ENCODE measurements at places on chromosomes 13 and 19.

DNA sequence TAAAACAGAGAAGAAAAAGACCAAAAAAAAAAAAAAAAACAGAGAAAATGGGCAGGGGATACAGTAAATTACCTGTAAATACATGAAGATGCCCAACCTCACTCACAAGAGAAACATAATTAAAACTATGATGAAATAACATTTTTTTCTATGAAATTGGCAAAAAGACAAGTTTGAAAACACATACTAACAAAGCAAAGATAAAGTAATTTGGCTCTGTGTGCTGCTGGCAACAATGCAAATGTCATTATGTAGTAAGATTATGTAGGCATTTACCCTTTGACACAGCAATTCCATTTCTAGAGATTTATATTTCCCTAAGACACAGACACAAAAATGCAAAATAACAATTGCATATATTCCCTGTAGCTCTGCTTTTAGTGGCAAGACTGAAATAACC lies 20.2 kb downstream of the ZC3H13 start:
- DNase-seq = no peak

DNA sequence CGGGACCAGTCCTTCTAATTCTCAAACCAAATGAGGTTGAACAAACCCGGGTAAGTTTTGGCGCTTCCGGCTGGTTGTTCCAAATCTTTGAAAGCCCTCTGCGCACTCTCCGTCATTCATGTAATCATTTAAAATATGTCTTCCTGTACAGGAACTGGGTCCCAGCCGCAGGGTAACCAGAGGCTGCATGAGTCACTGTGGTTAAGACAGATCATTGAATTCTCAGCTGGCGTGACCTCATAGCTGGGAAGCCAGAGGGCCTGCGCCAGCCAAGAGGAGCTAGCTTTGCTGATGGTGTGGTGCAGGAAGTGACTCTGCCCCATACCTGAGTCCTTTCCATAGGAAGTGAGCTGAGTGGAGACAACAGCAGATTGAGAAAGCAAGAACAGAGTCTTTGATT lies 135.2 kb downstream of the TSHZ3 start:
- peak; percentile 94 for DNase-seq

- DNase-seq = peak; percentile 75
These were observed at the start of gene PTGIR for GRCh38 chr19:46624958-46625661. Gene PTGIR (minus strand): TSS chr19:46625089. CDS start chr19:46624225, 864 bp downstream.

- DNase-seq = no peak
These were observed 7.7 kb downstream of the ARHGAP45 start for GRCh38 chr19:1074544-1075283.

- DNase-seq = peak; percentile 51
These were observed 421 bp downstream of the DGKH start for GRCh38 chr13:42048684-42049453.

DNA sequence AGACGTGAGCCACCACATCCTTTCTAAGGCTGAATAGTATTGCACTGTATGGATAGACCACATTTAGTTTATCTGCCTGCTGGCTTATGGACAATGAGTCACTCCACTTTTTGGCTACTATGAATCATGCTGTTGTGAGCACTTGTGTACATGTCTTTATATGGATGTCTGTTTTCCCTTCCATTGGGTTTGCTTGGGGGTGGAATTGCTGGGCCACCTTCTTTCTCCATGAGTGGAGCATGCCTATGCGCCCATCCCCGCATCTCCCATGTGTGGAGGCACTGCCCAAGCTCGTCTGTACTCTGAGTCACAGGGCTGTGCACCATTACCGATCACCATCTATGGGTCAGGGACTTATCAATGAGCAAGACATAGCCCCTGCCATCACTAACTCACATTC lies 127.2 kb upstream of the GJB6 start:
- DNase-seq = peak; percentile 34

GRCh38 chr13:79307866-79308298 lies 98.2 kb downstream of the RBM26 start:
- DNase-seq = no peak

DNA sequence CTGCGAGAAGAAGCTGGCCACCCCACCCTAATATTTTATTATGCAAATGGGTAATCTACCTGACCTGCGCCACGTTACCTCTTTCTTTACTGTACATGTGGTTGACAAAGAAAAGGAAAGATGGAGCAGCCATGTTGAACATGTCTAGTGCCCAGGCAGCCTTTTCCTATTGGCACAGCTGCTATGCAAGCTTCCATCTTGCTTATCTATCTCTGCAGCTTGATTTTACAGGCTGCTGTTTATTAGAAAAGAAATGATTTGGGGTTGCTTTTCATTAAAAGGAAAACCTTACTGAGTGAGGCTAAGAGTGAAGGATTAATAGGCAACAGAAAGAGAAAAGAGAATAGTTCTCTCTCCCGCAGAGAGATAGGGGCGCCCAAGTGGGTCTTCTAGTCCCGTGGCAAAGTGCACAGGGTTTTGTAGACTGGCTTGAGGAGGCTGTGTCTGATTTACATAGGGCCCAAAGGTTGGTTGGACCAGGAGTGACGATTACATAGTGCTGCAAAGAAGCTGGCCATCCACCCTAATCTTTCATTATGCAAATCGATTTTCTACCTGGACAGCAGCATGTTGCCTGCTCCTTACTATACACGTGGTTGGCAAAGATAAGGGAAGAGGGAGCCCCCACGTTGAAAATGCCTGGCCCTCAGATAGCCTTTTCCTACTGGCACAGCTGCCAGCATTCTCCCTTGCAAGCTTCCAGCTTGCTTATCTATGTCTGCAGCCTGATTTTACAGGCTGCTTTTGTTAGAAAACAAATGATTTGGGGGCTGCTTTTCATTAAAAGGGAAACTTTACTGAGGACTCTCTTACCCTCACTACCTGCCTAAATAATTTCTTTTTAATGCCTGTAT lies 28.3 kb downstream of the OR10H4 start:
- DNase-seq = no peak

DNA sequence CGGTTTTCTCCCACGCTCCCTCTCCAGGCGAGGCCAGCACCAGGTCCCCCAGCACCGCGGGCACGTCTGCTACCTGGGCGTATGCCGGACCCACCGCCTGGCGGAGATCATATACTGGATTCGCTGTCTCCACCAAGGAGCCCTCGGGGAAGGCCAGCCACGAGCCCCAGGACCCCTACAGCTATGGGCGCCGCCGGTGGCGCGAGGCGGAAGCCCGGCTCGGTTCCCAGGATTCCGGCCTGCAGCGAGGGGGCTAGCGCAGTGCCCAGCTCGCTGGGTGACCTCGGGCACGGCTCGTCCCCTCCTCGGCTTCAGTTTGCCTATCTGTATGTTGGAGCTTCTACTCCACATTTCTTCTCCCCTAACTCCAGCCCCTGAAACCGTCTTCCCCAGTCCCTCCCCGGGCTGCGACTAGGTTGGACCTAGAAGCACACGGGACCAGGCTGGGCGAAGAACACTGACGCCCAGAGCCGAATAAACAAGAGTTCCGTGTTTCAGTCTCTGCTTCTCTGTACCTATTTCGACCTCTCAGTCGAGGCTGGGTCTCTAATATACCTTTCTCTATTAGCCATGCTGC lies 749 bp upstream of the CPT1C start:
- DNase-seq = no peak

GRCh38 chr13:30240608-30241007 lies 66.7 kb downstream of the KATNAL1 start:
- DNase-seq = no peak

- DNase-seq = no peak
These were observed 7.1 kb upstream of the WDR18 start for GRCh38 chr19:977058-977464.

- DNase-seq = no peak
These were observed 827.4 kb downstream of the GPC5 start for GRCh38 chr13:92225861-92226260.

GRCh38 chr19:47446534-47447469 lies 24.9 kb downstream of the SLC8A2 start:
- no peak for DNase-seq

GRCh38 chr13:20053016-20053415 lies 94.5 kb downstream of the ZMYM2 start:
- DNase-seq = no peak

DNA sequence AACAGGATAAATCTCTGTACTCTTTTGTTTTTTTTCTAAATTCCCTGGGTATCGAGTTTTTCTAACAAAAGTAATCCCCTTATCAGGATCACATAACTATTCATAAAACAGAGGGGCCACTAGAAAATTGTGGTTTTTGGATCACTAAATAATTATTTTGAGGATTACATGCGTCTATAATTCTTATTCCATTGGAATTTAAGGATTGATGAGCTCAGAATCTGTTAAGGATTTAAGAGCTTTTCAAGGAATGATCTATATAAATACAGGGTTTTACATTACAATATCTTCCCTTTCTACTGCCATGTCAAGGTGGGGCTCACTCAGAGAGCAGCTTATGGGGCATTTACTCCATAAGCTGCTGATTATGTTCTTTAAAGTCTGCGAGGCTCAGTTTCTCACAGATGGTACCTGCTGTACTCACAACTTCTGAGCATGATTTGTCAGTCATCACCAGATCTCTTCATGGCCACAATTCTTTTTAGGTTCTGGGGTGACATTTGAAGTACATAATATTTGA lies 449.8 kb downstream of the PCDH17 start:
- no peak for DNase-seq

GRCh38 chr19:6060600-6061375 lies 49.5 kb downstream of the RFX2 start:
- DNase-seq = peak; percentile 74

DNA sequence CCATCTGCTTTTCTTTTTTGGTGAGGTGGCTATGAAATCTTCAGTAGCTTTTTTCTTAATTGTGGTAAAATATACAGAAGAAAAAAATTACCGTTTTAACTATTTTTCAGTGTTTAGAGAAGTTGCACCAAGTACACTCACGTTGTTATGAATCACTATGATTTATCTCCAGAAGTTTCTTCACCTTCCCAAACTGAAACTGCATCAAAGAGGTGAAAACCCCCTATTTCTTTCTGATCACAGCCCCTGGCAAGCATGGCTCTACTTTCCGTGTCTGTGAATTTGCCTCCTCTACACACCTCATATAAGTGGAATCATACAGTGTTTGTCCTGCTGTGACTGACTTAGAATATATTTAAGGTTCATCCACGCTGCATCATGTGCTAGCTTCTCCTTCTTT lies 15.6 kb upstream of the SIGLEC10 start:
- DNase-seq = no peak

GRCh38 chr19:15247107-15248014 lies 15.1 kb upstream of the EPHX3 start:
- no peak for DNase-seq

GRCh38 chr19:50293263-50294004 lies 35.7 kb downstream of the KCNC3 start:
- no peak for DNase-seq

GRCh38 chr19:15248648-15249527 lies 16.6 kb upstream of the EPHX3 start:
- peak; percentile 91 for DNase-seq

DNA sequence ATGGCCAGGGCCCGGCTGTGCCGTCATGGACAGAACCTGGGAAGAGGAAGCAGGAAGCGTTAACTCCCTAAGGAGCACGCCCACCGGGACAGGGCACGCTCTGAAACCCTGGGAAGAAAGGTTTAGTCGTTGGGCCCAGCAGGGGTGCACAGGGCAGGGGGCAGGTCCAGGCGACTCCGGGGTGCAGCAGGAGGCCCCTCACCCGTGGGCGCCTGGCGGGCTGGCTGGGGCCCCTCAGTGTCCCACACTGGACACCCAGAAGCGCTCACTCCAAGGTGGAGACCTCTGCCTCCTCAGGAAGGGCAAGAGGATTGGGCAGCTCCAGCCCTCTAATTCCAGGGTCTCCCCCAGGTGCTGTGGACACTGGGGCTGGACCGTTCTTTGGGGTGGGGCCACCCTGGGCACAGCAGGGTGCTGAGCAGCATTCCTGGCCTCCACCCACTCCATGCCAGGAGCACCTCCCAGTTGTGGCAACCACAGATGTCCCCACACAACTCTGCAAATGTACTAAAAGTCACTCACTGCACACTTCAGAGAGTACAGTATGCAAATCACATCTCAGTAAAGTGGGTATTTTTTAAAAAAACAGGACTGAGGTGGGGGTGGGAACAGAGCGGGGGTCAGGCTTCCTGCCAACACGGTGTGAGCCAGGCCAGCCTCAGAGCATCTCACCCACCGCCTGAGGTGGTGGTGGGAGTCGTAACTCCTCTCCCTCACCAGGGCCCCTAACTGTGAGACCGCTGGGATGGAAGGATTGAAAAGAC lies 35.2 kb downstream of the PIP5K1C start:
- DNase-seq = no peak

DNA sequence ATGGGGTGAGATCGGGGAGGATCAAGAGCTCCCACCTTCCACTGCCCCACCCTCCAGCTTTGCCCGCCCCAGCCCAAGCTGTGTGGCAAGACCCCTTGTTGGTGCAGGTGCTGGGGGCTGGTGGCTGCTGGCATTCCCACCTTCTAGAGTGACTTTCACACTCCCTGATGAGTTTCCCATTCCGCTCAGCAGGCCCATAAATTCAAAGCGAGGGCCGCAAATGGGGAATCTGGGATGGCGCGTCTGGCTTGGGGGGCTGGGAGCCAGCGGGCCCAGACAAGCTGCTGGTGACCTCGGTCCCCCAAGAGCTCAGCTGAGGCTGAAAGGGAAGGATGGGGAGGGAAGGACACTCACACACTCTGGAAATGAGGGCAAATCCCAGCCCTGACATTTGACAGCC lies 110.3 kb downstream of the GADD45B start:
- no peak for DNase-seq

DNA sequence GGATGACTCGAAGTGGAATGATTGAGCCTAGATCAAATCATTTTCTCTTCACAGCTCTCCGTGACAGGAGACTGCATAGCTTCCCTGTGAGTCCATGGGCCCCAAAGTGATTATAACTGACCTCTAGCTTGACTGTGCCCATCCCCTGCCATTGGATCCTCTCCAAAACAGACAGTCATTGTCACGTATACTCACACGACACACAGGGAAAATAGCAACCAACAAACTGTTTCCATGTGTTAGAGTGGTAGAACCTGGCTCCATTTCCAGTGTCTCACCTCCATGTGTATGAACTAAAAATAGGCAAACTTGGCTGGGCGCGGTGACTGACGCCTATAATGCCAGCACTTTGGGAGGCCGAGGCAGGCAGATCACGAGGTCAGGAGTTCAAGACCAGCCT lies 48.8 kb upstream of the NPAS1 start:
- peak; percentile 75 for DNase-seq

GRCh38 chr13:29925457-29926097 lies 75.2 kb upstream of the UBL3 start:
- no peak for DNase-seq

- DNase-seq = no peak
These were observed 8.7 kb upstream of the TIMM50 start for GRCh38 chr19:39471756-39472536.

DNA sequence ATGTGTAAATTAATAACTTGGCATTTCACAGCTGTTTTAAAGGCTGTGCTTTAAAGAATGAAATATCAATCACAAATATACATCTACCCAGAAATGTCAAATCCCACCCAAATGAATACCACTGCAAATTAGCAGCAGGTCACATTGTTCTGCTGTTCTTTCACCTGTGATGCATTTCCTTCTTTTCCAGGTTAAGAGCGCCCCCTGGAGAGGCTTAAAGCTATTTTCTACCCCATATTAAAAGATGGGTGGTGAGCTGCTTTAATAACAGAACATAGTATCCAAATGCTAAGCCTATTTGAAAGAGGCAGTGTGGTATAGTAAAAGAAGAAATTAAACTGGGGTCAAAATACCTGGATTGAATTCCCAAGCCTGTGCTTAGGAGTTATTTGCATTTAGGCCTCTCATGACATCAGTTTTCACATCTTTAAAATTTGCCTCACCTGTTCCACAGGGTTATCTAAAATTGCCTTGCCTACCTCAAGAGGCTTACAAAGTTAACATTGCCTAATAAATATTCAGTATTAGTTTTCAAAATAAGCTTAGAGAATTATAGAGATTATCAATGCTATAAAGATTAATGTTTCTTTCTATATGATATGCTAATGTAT lies 396.9 kb upstream of the SLITRK5 start:
- DNase-seq = peak; percentile 8

- no peak for DNase-seq
These were observed 27.0 kb upstream of the CEACAM1 start for GRCh38 chr19:42555317-42555716.

Data from HTR-8/SVneo (cell line).